Brain pericyte (primary cell): ENCODE measurements at places on chromosomes 12 and 14.

DNA sequence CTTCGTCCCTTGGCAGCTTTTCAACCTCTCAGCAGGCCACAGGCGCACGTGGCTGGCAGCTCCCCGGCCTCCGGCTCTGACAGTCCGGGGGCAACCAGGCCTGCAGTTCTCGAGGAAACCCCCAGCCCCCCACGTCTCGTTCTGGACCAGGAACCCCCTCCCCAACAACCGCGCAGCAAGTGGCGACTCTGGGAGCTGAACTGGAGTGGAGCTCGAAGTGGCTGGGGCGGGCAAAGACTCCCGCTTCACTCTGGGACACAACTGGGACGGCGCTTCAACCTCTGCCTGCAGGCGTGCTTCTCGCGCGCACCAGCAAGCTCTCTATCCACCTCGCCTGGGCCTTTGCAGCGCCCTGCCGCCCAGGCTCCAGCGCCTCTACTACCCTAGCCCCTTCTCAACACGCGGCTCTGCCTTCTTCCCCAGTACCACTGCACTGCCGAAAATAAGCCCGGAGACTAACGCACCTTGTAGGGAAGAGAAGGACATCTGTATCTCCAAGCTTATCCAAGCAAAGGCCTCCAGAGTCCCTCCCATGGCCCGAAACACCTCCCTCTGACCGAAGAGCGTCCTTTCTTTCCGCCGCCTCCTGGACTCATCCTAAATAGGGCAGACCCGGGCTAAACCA lies 2.4 kb upstream of the NKX2-1 start:
- DNase-seq, result no peak

DNA sequence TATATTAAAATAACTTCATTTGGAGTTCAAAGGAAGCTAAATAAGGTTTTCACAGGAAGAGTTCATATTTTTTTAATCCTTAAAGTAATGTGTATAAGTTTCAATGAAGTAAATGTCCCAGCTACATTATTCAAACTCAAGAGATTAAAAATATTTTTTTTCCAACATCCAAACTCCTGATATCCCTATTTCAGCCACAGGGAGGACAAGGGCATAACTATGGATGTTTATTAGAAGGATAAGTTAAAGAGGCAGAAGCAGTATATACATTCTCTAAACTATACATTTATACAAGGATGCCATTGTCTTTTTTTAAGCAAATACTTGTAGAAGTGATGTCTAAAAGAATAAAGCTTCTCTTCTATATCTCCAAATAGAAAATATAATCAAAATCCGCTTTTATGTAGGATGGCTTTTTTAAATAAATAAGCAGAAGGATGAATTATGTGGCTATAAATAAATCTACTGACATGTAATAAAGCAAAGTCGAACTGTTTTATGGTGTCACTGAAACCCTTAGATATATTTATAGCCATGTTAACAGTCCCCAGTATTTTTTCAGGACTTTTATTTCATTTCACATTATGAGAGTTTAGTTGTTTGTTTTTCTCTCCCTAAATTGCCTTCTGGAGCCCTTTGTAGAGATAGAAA lies 936.5 kb downstream of the DIO2 start:
- no peak for DNase-seq

DNA sequence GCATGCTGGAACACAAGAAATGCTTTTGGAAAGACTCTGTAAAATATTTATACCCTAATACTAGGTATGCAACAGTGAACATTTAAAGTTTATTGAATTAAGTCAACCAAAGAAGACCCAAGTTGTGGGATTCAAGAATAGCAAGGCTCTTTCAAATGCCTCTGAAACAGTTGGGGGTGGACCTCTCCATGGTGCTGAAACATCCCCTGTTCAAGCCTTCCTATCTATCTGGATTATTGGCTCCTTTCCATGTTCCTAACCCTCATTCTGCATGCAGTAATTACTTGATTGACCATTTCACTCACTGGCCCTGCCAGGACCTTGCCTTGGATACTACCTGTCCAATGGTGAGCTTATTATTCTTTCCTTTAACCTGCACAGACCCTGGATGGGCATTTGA lies 349.7 kb downstream of the NRXN3 start:
- DNase-seq, result no peak

- DNase-seq, result no peak
Observed at GRCh38 chr12:8897081-8897480, 17.2 kb upstream of the PHC1 start.

DNA sequence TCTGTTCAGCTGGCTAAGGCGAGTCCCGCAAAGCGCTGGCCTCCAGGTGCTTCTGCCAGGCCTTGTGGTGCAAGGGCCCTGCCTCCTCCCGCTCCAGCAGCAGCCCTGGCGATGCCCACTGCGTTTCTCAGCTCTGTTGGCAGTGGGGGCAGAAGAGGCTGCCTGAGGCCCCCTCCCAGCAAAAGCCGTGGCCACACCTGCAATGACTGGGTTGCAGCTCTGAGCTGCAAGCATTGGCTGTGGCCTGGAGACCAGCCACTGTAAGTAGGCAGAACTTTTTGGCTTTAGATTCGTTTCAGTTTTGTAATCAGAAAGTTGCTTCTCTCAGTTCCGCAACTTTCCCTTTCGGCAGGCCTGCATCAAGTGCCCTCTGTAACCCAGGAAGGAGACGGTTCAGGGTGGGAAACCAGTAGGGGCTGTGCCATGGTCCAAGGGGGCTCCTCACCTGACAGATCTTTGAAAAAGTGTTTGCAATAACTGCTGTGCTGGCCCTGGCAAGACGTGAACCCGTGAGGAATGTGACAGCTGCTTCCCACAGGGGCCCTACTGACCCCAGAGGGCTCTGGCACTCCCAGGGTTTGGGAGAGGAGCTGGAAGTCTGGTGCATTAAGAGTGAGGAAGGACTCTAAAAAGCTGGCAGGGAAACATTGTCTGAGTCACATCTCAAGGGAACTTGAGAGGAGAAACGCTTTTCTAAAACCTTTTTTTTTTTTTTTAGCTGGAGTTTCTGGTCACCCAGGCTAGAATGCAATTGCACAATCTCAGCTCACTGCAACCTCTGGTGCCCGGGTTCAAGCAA lies 54.5 kb upstream of the MAX start:
- DNase-seq, result no peak

- no peak for DNase-seq
Observed at GRCh38 chr14:68245146-68246073, 425.8 kb downstream of the RAD51B start.

DNA sequence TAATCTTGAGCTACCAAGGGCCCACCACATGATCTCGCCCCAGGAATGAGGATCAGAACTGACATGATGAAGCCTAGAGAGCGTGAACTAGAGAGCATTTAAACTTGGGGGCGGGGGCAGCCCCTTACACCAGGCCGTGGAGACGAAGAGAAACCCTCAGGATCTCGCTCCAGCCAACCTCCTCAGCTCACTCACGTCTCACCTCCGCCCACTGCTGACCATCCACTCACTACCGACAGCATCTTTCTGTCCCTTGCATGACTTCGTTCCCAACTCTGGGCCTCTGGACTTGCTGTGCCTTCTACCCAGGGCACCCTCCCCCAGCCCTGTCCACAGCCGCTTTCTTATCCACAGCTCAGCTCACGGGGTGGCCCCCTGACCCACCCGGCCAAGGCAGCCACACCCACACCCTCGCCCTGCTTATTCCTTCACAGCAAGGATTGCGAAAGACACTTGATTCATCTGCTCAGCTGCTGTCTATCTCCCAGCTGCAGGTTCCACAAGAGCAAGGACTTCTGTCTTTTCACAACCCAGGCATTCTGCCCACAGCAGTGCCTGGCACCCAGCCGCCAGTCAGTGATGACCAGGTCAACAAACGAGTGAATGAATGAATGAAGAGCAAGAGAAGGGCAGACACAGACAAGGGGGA lies 6.4 kb downstream of the STX2 start:
- no peak for DNase-seq

- no peak for DNase-seq
Observed at GRCh38 chr14:100271247-100271939, 32.4 kb downstream of the YY1 start.

GRCh38 chr14:76194327-76194726 lies 42.6 kb downstream of the GPATCH2L start:
- DNase-seq, result no peak

GRCh38 chr12:131011165-131012079 lies 57.7 kb downstream of the ADGRD1 start:
- no peak for DNase-seq

- no peak for DNase-seq
Observed at GRCh38 chr12:117144599-117144998, 45.4 kb upstream of the TESC start.

DNA sequence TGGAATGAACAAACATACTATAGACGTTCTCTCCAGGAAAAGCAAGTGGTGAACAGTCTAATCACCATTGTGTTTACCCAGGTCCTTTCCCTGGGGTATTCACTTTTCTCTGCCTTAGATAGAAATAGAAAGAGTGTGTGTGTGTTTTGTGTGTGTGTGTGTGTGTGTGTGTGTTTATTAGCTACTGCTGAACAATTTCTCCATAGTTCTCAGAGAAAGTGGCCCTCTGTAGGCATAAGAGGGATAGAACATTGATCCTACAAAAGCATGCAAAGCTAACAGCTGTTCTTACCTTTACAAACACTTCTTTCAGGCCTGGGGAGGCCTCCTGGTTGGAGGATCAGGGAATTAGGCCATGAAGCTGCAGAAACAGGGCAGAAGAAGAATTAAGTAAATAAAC lies 665.7 kb upstream of the TBX3 start:
- no peak for DNase-seq

- no peak for DNase-seq
Observed at GRCh38 chr14:91402771-91403600, 14.6 kb downstream of the CCDC88C start.

- DNase-seq, result no peak
Observed at GRCh38 chr14:55914771-55915170, 203.4 kb upstream of the PELI2 start.

DNA sequence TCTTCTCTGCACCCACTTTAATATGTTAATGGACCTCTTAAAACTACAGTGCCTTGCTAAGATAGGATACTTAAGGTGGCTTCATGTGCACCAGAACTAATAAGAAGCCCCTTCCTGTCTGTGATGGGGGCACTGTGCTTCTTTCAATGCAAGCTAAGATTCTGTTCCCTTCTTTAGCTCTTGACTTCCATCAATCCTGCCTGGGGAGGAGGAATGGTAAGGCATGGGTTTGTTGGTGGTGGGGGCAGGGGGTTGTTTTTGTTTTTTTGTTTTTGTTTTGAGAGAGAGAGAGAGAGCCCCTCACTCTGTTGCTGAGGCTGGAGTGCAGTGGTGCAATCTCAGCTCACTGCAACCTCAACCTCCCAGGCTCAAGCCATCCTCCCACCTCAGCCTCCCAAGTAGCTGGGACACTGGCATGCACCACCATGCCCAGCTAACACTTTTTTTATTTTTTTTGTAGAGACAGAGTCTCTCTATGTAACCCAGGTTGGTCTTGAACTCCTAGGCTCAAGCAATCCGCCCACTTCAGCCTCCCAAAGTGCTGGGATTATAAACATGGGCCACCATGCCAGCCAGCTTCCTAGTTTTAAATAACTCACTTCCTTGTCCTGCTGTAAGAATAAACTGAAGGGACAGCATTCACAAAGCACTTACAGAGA lies 4.5 kb upstream of the KRT3 start:
- no peak for DNase-seq

DNA sequence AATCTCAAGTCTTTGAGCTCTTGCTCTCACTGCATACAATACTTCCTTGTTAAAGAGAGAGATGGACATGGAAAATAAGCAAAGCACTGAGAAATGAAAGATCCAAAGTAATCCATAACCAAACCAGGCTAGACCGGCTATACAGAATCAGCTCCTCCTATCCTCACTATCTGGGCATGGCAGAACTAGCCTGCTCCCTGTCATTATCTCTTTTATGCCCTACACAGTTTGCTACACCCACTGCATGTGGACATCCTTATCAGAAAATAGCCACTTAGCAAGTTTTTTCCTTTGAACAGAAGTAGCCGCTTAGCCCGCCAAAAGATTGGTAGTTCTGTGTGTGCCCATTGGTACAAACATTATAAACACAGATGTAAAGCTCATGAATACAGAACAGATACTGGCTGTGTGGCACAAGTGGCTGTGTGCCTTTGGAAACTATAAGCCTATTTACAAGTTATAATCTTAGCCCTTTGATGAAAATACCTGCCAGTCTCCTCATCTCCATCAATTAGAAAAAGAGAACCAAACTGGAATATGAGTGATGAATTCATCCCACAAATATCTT lies 34.7 kb downstream of the SPTB start:
- DNase-seq, result no peak

GRCh38 chr12:121117226-121117777 lies 15.4 kb upstream of the P2RX7 start:
- no peak for DNase-seq

- DNase-seq, result no peak
Observed at GRCh38 chr12:69651922-69652321, 41.2 kb upstream of the LRRC10 start.

GRCh38 chr14:99524091-99524661 lies 43.0 kb downstream of the CCNK start:
- no peak for DNase-seq

- DNase-seq, result no peak
Observed at GRCh38 chr14:68015356-68016254, 196.0 kb downstream of the RAD51B start.

DNA sequence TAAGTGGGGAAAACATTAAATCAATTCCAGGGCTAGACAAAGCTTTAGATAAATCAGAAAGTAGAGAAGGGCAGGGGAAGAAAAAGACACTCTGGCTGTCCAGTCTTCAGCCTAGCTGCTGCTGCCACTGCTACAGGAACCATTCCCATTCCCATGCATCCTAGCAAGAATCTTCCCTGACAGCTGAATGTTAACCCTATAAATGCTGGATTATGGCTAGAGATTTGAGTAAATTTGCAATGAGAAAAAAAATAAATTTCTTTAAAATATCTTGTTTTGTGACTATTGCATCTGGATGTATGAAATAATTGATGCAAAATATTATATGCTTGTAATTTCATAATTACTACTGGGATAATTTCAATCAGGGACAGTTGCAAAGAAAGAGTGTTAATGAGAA lies 15.0 kb upstream of the CDKN3 start:
- no peak for DNase-seq

- no peak for DNase-seq
Observed at GRCh38 chr12:117494833-117495655, 133.6 kb upstream of the NOS1 start.

- no peak for DNase-seq
Observed at GRCh38 chr12:54390668-54391551, 6.4 kb upstream of the ZNF385A start.

DNA sequence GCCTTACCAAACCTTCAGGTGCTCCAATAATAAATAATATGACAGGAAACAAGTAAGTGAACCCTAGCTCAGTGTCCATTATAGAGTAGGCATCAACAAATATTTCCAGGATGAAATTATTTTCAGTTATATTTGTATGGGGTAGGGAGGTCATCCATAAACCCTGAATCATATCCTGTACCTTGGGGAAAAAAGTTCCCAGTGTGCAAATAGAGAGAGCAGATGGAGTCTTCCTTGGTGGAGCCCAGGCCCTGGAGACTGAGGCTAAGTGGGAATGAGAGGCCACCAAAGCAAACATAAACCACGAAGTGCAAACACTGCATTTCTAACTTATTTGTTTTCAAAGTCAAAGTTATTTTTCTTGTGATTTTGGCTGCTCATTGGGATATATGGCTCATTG lies 8.5 kb upstream of the ERP27 start:
- DNase-seq, result no peak

GRCh38 chr12:10191865-10192264 lies 13.0 kb downstream of the TMEM52B start:
- DNase-seq, result no peak

- no peak for DNase-seq
Observed at GRCh38 chr12:47102845-47103651, 23.3 kb upstream of the AMIGO2 start.
